Hair follicular keratinocyte (primary cell): ENCODE measurements at places on chromosomes 3 and 15. TPM values are rescaled to one million over a fixed set of nuclear protein-coding genes. Genes with fewer than 3 reads are reported as not detected.

The RCN2 gene
- total RNA-seq = 62.2 and 74.5 TPM in 2 replicates

The CISH gene
- total RNA-seq = 5.1 and 6.6 TPM in 2 replicates

The TLE3 gene
- 20.5 and 36.2 TPM in 2 replicates for total RNA-seq

The SOX14 gene
- total RNA-seq = not detected in 2 replicates

The SLC30A4 gene
- total RNA-seq = 1.7 and 4.0 TPM in 2 replicates

The ZNF620 gene
- total RNA-seq = 0.39 and 0.72 TPM in 2 replicates

The ZPLD1 gene
- 0.72 and 4.1 TPM in 2 replicates for total RNA-seq

The ACTC1 gene
- total RNA-seq = not detected in 2 replicates

The ARGFX gene
- total RNA-seq = not detected in 2 replicates

The GLDN gene
- total RNA-seq = not detected in 2 replicates

The RTP1 gene
- total RNA-seq = not detected in 2 replicates

The NAA50 gene
- total RNA-seq = 149 and 151 TPM in 2 replicates

The CELF6 gene
- total RNA-seq = not detected in 2 replicates

The GOLGA8M gene
- total RNA-seq = not detected in 2 replicates

The MESD gene
- 22.7 and 28.3 TPM in 2 replicates for total RNA-seq
